ENCODE measurements at places on chromosomes 7 and 10. TPM values are rescaled to one million over a fixed set of nuclear protein-coding genes. Genes with fewer than 3 reads are reported as not detected.

DNA sequence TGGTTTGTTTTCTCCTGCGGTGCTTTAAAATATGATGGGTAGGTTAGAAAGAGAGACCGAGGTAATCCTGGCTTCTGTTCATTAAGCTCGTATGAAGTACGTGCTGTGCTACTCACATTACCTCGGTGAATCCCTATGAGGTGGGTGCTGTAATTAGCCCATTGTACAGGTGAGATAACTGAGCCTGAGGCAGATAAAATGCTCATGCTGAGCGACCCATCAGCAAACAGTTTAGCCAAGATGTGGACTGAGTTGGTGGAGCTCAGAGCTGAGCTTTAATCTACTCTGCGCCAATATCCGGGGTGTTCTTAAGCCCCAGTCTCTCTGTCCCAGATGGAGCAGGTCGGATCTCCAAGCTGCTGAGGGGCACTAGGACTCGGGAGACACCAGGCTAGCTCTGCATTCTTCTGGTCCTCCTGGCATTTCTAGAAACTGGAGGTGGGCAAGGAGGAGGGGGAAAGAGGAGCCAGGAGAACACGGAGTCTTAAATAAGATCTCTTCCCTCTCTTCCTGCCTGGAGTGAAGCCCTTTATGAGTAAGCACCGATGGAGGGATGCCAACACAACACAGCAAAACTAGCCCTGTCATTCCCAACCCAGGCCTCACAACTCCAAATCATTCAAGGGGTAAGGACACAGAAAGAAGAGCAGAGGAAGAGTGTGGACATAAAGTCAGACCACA lies 458.5 kb downstream of the KCNMA1 start:
- no peak for DNase-seq

- DNase-seq, result no peak
These were observed 26.9 kb downstream of the CCDC6 start for GRCh38 chr10:59879363-59879913.

GRCh38 chr7:102044984-102045673 lies 227.7 kb downstream of the CUX1 start:
- DNase-seq, result no peak

- no peak for DNase-seq
These were observed 616.0 kb downstream of the GATA3 start for GRCh38 chr10:8670461-8670860.

GRCh38 chr10:1715821-1716220 lies 21.5 kb downstream of the ADARB2 start:
- no peak for DNase-seq

- DNase-seq, result no peak
These were observed 308.5 kb upstream of the NFE2L3 start for GRCh38 chr7:25843467-25843866.

GRCh38 chr7:21071561-21072501 lies 285.1 kb upstream of the SP8 start:
- DNase-seq, result no peak

GRCh38 chr10:14975672-14976273 lies 16.6 kb downstream of the MEIG1 start:
- DNase-seq, result no peak

DNA sequence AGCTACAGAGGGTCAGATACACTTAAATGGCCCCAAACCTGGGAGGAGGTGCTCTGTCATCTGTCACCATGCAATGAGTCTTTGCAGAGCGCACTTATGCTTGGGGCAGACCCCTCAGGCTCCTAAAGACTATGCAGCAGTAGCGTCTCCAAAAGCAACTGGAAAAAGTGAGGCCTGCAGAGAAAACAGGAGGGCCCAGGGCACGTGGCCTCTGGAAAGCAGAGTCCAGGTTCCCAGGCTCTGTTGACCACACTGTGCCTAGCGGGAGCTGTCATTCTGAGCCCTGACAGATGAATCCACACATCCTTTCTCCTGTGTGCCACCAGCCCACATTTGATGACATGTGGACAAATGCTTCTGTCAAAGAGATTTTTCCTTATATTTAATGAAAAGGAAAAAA lies 66.4 kb downstream of the MINDY4 start:
- DNase-seq, result no peak

- no peak for DNase-seq
These were observed 35.6 kb downstream of the PRPS1L1 start for GRCh38 chr7:17991866-17992648.

DNA sequence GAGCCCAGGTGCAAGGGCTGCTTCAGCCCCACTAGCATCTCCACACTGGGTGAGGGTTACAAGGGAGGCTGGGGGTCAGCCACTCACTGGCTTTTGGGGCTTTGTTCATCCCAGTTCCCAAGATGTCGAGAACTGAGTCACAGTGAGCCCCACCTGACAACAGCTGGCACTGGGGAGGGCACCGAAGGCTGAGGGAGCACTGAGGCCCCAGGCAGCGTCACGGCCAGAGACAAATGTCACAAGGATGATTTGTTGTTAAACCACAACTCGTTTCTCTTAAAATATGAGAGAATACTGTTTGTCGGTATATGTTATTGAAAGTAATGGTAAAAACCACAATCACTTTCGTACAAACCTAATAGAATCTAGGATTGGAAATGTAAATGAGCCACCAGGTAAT lies 219.9 kb downstream of the CELF2 start:
- DNase-seq, result no peak

- DNase-seq, result no peak
These were observed 253.1 kb upstream of the RHOBTB1 start for GRCh38 chr10:61197057-61197456.

DNA sequence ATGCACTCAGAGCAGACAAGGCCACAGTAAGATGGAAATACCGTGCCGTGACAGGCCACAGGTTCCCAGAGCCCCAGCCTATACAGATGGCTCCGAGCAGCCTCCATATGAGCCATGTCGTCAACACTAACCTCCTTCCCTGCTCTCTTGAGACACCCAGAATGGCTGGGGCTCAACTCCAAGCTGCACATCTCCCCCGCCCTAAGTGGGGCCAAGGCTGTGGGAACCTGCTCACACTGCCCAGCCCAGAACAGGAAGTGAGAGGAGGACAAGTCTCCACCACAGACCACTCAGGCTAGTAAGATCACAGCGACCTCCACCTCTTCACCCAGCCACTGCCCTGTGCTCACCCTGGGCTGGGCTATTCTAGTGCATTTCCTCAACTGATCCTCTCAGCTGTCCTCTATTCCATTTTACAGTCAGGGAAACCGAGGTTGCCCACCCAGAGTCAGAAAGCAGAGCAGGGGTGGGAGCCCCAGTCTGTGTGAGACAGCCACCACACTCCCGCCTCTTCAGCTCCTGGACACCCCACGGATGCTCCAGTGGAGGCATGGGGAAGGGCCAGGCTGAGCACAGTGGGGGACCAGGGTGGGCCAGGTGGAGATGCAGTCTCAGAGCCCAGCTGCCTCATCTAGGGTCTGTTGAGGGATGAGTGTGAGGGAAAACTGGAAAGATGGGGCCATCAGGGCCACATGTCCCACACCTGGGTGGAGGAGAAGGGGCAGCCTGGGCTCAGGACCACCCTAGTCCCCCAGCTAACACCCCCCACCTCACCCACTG lies 11.6 kb downstream of the GRID1 start:
- no peak for DNase-seq

DNA sequence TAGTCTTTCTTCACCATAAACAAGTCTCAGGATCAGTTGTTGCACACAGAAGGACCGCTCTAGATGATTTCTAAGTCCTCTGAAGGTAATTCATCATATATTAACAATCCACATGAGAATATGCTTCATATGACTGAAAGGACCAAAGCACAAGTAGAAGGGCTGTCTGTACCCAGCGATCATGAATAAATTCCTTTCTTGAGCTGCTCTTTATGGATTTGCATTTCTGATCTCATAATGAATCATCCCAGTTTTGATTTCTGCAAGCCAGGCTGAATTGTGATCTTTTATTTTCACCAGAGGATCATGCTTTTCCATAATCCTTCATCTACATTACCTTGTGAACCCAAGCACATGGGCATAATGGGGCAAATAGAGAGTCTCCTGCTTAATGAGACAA lies 675.6 kb downstream of the MAGI2 start:
- no peak for DNase-seq

- DNase-seq, result no peak
These were observed 258.1 kb downstream of the STK31 start for GRCh38 chr7:23967949-23968599.

- no peak for DNase-seq
These were observed 106.1 kb upstream of the LRRTM3 start for GRCh38 chr10:66819691-66820090.

GRCh38 chr7:135744938-135745702 lies 3.5 kb downstream of the FAM180A start:
- no peak for DNase-seq

GRCh38 chr7:95602421-95602820 lies 6.1 kb upstream of the PDK4 start:
- DNase-seq, result no peak

- peak; percentile 10 for DNase-seq
These were observed 804 bp downstream of the TMEM106B start for GRCh38 chr7:12211711-12212485.

DNA sequence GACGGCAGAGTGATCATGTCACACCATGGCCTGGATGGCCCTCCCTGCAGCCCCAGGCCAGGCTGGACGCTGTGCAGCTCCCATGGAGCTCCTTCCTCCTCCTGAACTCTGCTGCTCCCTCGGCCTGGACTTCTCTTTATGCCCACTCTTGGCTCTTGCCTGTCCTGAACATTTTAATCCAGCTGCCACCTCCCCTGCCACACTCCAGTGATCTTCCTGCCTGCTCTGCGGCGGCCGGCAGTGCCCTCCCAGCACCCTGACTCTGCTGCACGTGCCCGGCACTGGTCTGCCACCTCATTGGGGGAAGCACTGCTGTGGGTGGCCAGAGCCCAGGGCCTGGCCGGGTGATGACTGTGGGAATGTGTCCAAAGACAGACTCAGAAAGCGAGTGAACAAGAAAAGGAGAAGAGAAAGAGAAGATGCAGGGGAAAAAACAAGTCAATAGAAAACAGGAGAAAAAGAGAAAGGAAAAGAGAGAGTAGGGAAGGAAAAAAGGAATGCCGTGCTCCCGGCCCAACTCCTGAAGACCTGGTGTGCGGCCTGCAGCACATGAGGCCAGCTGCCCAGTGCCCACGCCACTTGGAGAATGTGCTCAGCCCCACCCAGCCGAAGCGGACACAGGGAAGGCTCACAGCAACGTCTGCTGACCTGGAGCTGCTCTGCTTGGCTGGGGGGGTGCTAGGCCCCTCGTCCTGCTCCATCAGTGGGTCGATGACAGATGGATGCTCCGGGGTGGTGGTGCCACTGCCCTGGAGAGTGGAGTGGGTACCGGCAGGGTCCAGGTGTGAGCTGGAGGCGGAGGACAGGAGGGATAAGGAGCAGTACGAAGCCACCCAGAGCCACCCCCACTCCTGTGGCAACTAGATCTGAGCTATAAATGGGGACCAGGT lies 115.9 kb downstream of the DLG5 start:
- DNase-seq, result no peak

DNA sequence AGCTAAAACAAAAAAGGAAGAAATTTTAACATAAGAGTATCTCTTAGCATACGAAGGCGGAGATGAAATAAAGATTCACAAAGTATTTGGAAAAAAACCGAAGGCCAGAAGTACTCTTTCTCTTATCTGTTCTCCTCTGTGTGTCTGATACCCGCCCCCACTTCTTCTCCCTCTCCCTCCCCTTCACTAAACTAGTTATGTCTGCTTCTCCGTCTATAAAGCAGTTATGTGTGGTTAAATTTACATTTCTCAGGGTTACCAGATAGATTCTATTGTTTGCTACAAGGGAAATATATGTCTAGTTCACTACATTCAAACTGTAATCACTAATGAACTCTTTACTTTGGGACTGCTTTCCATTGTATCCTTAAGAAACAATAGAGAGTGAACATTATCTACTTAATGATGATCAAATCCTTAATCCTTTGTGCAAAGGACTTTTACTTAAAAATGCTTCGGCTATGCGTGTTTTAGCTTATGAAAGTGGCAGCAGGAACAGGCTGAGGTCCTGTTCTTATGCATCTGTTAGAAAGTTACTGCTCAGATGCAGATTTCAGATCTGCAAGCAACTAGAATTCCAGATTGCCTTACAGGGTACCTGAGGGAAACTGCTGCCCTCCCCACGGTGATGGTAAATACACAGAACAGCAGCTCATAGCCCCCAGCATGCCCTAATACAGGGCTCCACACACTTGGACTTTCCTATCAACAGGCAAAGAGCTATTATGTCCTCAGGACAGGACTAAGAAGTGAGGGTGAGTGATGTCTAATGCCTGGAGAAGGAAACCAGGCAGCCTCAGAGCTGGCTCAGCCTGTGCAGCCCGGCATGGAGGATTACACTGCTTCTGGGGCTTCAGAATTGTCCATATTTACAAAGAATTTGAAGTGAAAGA lies 273.3 kb downstream of the FZD1 start:
- DNase-seq, result no peak

DNA sequence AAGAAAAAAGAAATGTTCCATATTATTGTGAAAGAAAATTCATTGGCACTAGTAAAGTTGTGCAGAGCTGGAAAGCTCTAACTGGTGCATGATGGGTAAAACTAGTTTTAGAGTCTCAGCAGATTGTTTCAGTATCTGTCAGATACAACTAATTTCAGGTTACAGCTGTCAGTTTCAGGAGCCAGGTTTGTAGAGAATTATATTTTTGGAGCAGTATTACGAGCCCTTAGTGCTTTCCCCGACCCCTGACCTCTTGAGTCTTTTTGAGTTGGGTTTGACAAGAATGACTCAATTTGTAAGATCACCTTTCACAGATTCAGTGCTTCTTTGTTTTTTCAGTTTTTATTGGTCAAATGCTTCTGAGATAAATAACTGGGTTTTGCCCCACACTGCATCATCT lies 366.4 kb upstream of the PLXDC2 start:
- DNase-seq, result no peak

DNA sequence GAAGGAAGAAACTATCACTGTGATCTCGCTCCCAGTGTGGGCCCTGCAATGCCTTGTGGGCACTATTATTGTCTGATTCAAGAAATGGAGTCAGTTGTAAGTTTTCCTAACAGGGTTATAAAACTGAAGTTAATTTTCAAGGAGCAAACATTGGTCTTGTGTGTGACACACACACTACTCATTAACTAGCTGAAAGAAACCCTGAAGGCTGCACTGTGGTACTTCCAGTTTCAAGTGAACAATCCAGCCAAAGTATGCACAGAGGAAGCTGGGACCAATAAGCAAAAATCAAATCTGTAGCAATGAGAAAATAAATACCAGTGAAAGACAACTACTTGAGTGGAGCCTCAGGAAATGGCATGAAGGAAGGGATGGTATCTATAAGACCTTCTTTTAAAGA lies 506.6 kb upstream of the POT1 start:
- no peak for DNase-seq

- no peak for DNase-seq
These were observed 123.2 kb upstream of the UNC5B start for GRCh38 chr10:71089162-71089561.

ADCY1 gene
- polyA plus RNA-seq, result 15.6 TPM

VSTM2A gene
- polyA plus RNA-seq, result 0.28 TPM

AHR gene
- polyA plus RNA-seq, result 1.5 TPM

All from cardiac muscle cell (in vitro differentiated cells and primary cell).